Suppressor macrophage treated with lipopolysaccharide for 4 hours (primary cell): ENCODE measurements at places on chromosomes 1 and 21.

DNA sequence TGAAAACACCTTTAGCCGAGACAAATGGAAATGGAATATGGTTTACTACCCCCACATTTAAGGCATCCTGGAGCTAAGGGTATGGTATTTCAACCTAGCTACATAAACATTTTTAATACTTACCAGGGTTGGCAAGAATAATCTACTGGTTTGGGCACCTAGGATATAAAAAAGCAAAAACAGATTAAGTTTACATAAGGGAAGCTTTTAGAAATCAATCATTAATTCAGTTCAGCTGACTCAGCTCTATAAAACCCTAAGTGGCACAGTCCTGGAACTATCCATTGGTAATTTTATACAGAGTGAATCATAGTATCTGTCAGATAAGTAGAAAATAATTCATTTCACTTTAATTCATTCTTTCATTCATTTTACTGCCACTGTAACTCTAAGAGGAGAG is 355.2 kb downstream of the VAV3 start:
- no peak for DNase-seq

DNA sequence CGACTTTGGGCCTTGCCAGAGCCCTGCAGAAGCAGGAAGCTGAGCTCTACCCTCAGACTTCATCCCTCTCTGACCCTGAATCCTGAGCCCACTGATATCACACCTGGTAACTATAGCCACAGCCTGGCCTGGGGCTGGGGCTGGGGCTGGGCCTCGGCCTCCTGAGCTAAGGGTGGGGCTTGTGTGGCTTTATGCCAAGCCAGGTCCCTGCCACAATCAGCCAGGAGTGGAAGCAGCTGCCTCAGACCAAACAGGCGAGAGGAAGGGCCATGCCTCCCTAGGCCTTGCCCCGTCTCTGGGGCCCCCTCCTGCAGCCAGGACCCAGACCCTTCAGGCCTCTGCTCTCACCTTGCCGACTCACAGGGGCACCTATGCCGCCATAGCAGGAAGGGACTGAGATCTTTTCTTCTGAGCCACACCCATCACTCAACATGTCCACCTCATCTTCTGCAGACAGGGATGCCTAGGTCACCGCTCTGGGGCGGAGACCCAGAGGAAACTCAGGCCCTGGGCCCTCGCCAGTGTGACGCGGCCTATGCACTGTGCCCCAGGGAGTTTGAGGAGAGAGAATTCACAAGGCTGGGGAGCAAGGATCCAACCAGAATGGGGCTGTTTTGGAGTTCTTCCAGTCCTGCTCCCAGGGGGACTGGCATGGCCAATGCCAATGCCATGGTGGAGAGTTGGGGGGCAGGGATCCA is 5.7 kb downstream of the UBXN11 start:
- DNase-seq: no peak

GRCh38 chr1:232328486-232329102 is 301.3 kb downstream of the SIPA1L2 start:
- no peak for DNase-seq

DNA sequence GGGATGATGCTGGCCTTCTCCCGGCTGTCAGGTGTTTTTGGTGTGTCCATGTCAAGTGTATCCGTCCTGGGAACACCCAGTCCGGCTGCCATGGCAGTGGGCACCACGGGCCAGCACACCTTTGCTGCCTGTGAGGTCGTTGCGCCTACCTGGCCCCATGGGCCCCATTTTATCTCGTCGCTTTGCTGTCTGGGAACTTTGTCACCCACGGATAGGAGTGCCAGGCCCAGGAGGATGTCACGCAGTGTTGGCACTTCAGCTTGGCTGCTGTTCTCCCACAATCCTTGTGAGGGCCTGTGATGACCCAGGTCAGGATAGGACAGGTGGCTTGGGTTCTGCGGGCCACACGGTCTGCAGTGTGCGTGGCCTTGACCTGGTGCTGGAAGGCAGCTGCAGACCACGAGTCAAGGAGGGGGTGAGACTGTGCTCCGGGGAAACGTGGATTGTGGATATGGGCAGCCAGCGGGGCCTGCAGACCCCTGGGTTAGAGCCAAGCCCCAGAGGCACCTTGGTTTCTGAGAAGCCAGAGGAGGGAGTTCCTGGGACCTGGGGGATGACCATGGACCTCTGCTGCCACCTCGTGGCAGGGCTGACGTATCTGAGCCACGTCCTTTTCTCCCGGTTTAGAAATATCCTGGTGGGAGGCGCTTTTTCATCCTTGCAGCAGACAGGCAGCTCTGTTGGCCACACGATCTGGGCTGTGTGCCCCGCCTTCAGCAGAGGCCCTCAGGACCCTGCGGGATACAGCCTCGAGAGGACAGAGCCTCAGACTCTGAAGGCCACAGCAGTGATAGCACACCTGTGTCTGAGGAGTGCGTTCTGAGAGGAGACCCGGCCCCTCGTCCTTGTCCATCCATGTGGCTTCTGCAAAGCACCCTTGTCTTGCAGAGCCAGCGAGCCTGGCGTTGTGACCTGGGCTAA is 161.1 kb upstream of the COL6A1 start:
- peak; percentile 83 for DNase-seq

DNA sequence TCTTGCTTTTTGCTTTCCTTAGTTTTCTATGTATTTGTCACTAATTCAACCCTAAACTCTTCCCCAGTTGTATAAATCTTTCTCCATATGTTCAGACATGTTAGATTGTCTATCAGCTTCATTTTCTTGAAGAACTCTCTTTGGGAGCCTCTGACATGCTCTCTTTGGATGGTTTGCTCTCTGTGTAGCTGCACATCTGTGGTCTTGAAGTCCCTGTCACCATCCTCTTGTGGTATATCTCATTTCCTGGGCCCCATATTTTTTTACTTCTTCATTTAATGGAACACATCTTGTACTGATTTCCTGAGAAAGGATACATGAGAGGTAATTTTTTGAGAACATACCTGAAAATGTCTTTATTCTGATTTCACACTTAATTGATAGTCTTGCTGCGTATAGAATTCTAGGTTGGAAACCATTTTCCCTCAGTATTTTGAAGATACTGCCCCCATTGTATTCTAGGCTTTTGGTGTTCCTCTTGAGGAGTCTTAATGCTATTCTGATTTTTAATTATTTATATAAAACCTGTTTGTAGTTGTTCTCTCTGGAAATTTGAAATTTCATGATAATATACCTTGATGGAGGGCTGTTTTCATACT is 72.6 kb downstream of the ST3GAL3 start:
- no peak for DNase-seq

DNA sequence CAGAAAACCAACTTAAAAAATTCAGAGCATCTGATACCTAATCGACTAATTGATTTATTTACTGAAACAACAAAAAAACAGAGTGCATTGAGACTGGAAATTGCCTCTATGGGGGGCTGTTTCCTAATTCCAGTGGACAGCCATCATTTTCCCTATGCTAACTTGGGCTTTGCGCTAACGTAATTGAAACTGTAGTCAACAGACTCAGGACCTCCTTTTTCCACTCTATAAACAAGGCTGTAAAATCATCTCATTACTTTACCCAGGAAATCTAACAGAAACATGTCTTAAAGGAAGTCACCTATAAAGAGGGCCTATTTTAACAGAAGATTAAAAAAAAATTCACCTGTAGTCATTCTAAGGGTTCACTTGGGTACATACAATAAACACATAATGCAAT is 2.1 kb downstream of the ERG start:
- DNase-seq: no peak

DNA sequence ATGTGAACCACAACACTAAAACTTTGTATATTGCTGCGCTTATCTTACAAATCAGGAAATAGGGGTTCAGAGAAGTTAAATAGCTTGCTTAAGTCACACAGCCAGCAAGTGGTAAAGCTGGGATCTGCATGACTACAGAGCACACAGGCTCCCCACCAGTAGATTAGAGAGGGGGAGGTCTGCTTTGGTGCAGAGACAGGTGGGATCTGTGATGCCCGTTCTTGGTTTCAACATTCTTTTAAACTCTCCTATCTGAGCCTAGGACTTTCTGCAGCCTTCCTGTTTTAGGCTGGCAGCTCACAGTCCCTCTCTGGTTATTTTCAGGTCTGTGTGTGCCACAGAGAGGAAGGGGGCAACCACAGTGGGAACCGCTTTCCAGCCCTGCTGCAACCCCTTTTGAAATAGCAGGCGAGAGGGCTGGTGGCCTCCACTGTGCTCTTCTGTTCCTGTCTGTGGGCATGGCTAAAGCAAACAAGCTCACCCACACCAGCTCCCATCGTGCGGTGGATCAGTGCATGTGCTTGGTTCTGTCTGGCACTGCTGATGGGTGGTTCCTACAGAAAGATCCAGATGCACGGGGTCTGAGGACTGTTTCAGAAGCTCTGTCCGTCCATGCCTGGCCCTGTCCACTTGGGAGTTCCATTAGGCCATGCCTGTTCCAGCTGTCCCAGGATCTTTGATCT is 1.7 kb upstream of the IL6R start:
- DNase-seq: no peak

GRCh38 chr1:67609577-67610341 is 75.2 kb upstream of the GADD45A start:
- no peak for DNase-seq

- peak; percentile 76 for DNase-seq
These were observed 18.7 kb downstream of the CTSK start for GRCh38 chr1:150789396-150789795.

DNA sequence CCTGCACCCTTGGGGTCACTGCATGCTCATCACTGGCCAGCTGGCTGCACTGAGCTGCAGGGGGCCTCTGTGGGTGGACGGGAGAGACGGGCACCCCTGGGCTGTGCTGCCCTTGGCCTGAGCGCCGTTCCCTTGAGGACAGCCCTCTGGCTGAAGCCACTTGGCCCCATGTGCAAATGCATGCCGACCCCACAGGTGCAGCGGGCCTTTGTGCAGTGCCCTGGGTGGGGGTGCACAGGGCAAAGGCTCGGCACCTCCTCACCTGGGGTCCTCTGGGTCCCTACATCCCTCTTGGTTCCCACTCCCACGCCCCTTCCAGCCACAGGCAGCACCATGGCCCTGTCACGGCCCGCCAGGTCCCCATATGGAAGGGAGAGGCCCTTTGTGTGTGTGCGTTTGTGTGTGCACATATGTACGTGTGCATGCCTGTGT is 41.3 kb downstream of the COQ8A start:
- no peak for DNase-seq

- DNase-seq: peak; percentile 51
These were observed 90.0 kb downstream of the GLUL start for GRCh38 chr1:182301467-182302198.

DNA sequence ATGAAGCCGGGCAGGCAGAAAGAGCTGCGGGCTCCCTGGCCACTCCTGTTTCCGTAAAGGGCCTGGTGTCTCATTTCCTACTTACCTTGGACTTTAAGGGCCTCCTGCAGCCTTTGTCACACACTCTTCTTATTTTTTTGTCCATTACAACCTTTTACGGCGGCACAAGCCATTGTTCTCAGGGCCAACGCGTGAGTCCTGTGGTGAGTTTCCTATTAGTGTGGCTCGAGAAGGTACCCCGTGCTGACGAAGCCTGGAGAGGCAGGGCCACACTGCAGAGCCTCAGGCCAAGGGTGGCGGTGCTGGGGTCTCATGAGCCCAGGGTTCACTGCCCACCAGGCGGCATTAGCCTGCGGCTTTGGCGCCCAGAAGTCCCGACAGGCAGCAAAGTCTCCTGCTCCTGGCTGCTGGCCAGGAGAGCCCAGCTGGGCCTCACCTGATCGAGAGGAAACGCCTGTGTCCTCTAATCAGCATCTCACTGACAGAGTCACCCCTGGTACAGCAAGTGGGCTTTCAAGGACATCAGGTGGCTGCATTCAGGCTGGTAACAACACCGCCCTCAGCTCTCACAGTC is 62.0 kb downstream of the SIK1 start:
- DNase-seq: no peak

- DNase-seq: no peak
These were observed 50.1 kb downstream of the ARHGEF11 start for GRCh38 chr1:156995412-156995811.

- DNase-seq: peak; percentile 32
These were observed 13.4 kb upstream of the HMCN1 start for GRCh38 chr1:185720633-185721272.

- DNase-seq: no peak
These were observed 13.4 kb downstream of the PROK1 start for GRCh38 chr1:110464340-110464739.

DNA sequence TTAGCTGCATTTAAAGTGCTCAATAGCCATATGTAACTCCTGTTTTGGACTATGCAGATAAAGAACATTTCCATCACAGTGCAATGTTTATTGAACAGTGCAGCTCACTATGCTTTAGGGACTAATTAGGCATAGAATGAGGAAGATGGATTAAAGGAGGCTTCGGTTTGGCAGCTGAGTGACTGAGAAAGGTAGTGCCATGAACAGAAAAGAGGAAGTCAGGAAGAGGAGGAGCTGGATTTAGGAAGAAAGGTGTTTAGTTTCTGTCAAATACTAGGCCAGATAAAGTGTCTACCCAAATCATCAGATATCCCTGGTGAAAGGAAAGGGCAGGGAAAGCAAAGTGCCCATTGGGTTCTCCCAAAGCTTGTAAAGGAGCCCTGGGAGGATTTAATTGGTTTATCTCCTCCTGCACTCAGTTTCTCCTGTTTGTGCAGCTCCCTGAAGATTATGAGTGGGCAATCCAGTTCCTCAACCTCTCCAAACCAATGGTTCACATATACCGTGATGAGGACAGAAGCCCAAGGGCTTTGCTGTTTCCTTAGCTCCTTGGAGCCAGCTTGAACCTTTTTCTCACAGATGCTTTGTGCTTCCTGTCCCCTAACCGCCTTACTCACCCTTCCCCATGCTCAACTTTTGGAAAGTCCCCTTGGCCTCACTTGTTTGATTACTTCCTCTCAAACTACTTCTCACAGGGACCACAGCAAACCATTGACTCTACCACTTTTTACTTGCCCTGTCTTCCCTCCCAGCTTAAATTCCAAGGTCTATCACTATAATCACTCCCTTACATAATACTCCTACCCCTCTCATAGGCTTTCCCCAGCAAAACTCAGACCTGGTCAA is 3.5 kb upstream of the RAP1A start:
- DNase-seq: peak; percentile 88

- DNase-seq: no peak
These were observed 11.4 kb downstream of the PRKACB start for GRCh38 chr1:84155517-84155916.

DNA sequence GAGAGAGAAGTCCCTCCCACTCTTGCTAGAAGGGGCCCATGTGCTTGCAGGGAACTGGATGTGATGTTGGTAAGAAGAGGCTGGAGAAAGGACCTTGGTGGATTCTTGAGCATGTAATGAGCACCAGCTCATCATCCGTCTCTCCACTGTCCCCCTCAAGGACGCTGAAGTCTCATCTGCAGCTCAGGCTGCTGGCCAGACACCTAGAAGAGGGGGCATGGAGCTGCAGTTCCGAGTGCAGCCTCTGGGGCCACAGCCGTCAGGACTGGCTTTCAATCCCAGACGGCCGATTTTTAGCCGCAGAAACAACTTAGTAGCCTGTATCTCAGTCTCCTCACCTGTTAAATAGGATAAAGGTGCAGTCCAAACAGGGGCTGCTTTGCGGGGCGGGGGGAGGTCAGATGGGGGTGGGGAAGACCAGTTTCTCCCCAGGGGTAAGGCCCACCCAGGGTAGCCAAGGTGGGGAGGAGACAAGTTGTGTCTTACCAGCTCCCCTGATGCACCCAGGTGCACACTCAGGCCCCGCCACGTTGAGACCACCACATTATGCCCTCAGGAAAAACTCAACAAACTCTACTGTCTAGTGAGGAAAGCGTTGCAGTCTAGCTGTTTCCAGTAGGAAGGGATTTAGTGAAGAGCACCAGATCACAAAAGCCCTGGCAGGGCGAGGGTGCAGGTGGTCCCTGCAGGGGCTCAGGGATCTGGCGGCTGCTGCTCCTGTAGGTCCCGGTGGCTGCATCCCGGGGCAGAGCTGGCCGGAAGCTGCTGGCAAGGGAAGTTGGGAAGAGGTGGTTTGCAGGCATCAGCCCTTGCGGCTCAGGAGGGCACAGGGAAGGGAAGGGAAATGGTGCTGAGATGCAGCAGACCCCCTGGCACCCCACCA is 29.5 kb downstream of the LDLRAP1 start:
- DNase-seq: peak; percentile 52
